ENCODE measurements at places on chromosomes 2 and 18.

- no peak for DNase-seq
These were observed 40.7 kb upstream of the BBS5 start for GRCh38 chr2:169438466-169439072.

GRCh38 chr18:27996801-27997272, 180.1 kb downstream of the CDH2 start:
- no peak for DNase-seq

DNA sequence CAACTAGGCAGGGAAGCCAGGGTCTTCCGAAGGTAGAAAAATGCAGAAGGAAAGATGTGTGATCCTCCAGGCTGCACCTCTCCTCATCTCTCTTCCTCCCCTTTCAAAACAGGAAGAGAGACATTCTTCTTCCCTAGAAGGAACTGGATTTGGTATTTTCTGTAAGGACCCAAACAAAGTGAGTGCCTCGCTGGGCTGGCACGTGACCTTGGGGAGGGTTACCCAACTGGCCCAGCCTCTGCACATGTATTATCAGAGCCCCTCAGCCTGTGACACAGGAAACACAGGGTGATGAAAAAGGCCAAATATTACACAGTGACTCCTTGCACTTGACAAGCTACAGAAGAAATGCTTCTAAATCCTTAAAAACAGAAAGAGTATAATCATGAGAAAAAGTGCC, 2.3 kb downstream of the HJURP start:
- no peak for DNase-seq

DNA sequence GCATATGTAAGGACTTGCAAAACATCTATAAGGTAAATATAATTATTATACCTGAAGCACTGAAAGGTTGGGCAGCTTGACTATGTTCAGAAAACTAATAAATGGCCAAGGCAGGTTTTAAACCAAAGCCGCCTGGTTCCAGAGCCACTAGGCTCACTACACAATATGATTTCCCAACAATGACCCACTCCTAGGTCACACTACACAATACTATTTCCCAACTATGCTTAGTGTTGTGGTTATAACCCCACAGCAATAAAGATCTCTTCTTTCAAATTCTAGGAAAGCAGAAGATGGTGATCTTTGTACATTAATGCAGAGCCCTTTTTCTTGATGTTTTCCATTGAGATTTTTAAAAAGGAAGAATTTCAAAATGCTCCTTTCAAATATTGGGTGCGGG, 180.4 kb downstream of the CYRIA start:
- DNase-seq, result no peak

GRCh38 chr2:219399716-219400478, 12.2 kb upstream of the DNPEP start:
- DNase-seq, result no peak

DNA sequence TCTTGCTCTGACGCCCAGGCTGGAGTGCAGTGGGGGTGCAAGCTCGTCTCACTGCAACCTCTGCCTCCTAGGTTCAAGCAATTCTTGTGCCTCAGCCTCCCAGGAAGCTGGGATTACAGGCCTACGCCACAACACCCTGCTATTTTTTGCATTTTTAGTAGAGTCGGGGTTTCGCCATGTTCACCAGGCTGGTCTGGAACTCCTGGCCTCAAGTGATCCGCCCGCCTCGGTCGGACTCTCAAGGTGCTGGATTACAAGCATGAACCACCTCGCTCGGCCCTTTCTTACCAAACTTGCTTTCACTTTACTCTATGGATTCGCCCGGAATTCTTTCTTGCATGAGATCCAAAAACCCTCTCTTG, 3.1 kb upstream of the FZD5 start:
- DNase-seq, result no peak

GRCh38 chr2:28904802-28905457, 10.5 kb downstream of the WDR43 start:
- DNase-seq, result no peak

GRCh38 chr2:241764275-241765241, 12.1 kb upstream of the GAL3ST2 start:
- DNase-seq, result no peak

GRCh38 chr2:24919037-24919505, 966 bp downstream of the ADCY3 start:
- peak; percentile 20 for DNase-seq

DNA sequence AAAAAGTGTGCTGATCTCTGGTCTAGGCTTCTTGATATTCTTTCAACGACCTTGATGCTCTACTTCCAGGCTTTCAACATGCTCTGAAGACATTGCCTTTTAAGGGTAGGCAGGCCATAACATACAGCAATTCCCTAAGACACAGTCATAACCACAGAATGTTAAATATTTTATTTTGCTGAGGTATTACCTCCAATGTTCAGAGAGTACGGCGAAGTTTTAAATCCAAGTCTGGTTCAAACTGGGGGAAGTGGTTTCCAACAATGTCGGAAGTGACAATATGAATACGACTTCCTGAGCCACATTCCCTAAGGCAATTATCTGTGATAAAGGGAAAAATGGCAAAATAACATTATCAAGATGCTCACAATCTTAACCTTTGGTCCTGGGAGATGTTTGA, 1077.9 kb upstream of the PIK3C3 start:
- DNase-seq, result no peak

DNA sequence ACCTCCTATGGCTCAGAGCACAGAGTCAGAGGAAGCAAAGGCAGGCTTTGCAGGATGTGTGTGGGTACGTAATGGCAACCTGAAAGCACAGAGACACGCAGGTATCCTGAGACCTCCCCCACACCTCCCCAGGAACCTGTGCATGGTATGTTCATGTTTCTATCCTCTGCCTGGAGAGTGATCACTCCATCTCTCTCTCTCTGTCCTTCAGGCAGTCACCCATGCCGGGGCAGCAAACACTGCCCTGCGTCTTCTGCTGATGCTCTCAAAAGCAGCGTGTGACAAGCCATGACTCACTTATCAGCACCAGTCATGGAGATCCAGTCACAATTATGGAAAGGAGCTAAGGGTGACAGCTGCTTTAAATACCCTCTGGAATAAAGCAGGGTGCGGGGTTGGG, 52.7 kb downstream of the PDCL3 start:
- DNase-seq, result no peak

- DNase-seq, result no peak
These were observed 156.1 kb upstream of the MGAT5 start for GRCh38 chr2:134097740-134098139.

GRCh38 chr2:109482361-109482861, 131.4 kb downstream of the SEPTIN10 start:
- DNase-seq, result no peak

- DNase-seq, result no peak
These were observed 493.7 kb upstream of the TNP1 start for GRCh38 chr2:217353591-217353990.

DNA sequence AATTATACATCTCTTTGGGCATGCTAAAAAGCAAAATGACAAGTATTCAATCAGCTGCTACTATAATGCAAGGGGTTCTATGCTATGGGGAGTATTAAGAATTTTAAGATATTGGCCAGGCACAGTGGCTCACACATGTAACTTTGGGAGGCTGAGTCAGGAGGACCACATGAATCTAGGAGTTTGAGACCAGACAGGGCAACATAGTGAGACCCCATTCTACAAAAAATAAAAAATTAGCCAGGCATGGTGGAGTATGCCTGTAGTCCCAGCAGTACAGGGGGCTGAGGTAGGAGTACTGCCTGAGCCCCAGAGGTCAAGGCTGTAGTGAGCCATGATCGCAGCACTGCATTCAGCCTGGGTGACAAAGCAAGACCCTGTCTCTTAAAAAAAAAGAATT, 5.5 kb upstream of the KIAA2012 start:
- DNase-seq, result no peak

DNA sequence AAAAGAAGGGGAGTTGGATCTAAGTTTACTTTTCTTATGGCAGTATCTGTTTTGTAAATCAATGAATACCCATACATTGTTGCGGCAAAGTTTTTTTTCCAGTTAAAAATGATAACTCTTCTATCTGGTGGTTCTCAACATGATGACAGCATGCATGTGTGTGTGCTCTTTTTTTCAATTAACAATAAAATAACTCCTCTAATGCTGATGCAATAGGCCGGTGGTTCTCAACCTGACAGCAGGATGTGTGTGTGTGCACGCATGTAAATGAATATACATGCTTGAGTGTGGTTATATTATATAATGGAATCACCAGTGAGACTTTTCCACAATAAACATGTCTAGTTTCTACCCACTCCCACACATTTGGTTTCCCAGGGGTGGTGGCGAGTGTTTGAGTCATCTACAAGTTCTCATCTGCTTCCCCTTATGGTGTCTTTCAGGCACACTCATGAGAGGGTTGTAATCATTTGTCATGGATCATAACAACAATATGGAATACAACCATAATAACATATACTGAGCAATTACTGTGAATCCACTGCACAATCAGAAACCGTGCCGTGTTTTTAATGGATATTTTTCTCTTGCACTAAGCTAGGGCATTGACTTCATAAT, 31.2 kb downstream of the PARD3B start:
- peak; percentile 2 for DNase-seq

- DNase-seq, result no peak
These were observed 653 bp upstream of the ABI2 start for GRCh38 chr2:203327582-203327900.

DNA sequence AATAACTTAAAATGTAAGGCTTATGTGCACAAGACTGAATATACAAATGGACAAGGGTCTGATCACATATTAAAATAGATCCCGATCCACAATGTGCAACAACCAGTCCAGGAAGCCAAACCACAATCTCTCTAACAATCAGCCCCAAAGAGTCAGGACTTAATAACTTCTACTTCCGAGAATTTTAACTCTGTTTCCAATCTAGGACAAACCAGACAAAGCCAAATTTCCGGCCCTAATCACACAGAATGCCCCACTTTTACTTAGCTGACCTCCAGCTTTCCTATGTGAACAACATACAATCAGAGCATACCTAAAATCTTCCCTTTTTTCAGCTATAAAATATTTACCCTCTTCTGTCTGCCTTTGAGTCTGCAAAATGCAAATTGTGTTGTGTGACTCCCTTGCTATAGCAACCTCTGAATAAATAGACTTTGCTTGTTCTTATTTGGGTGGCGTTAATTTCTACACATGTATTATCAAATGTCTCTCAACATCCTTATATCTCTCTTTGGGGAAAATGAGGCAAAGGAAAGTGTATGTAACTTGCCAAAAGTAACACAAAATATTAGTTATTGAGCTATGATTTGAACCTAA, 381.9 kb upstream of the MC4R start:
- DNase-seq, result no peak

- DNase-seq, result no peak
These were observed 160.4 kb upstream of the TMEM200C start for GRCh38 chr18:6055711-6056110.

DNA sequence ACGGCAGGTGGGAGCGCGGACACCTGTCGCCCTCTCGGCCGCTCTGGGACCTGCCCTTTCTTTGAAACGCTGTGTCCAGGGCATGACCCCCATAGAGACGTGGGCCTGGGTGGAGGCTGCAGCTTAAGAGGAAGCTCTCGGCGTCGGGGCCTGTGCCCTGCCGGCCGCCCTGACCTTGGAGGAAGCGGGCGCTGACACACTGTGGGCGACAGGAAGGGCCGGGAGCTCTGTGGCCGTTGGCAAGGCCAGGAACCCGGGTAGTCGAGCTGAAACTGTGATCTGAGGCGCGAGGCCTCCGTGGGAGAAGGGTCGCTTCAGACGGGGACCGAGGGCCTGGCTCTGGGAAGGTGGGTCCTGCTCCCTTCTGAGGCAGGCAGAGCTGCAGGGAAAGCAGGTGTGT, 28.2 kb downstream of the KCNG2 start:
- DNase-seq, result no peak

DNA sequence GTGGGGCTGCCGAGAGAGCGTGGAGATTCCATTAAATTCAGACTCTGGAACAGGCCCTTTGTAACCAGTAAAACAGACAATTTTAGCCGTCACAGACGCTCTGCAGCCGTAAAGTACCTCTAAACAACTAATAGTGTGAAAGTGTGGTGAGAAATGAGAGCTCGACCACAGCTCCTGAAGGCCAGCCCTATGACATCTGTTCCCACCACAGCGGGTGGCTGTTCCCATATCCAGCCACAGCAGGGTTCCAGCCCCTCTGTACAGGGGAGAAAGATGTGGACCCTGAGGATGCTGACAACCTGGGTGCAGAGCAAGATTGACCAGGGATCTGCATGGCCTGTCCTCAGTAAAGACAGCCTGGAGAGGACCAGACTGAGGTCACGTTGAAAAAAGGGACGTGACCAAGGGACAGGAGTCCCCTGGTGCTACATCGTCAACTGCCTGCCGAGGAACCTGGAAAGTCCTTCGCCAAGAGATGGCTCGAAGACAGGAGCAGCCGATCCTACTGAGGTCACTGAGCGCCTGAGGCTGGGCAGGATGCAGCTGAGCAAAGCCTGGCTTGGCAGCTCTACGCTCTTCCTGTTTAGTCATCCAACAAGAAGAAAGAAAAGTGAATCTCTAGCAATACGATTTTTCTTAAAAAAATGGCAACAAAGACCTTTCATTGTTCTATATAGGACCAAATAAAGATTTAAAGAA, 831.7 kb downstream of the RNF144A start:
- DNase-seq, result no peak

DNA sequence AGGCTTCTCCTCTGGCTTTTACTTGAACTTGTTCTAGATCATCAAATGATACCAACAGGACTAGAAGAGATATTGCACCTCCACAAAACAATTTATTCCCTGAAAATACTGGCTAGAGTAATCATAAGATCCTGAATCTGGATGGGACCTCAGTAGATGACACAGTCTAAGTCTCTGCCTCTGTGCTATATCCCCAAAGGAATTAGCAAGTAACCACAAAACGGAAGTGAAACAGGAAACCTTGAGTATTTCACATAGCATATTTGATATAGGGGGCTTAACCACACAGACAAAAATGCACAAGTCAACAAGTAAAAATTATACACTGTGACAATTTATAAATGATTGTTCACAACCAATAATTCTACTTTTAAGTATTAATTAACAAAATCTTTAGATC, 456.9 kb upstream of the TNP1 start:
- no peak for DNase-seq

- DNase-seq, result no peak
These were observed 199.3 kb downstream of the MEMO1 start for GRCh38 chr2:31811482-31811881.

GRCh38 chr2:182647499-182647787, 68.6 kb upstream of the DNAJC10 start:
- DNase-seq, result no peak

DNA sequence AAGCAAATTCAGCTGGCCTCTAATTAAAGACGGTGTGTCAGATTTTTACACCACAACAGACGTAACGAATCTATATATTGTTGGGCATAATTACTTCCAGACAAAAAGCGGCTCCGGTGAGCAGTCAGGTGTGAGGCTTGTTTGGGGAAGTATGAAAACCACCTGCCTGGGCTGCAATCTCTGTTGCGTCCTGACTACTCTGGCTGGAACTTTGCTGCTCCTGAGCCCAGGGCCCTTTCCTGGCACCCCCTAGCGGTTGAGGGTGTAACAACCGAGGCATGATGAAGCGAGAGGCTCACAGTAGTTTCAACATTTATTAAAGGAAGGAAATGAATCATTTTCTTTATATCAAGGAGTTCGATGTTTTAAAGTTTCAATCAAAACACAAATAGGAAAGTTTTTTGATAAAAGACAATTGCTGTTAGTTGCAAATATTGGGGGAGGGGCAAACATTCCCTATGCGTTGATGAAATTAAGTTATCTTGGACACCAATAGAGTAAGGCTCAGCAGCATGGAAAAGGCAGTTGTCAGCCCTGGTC, 10.6 kb upstream of the ITGB6 start:
- DNase-seq, result peak; percentile 75

- DNase-seq, result no peak
These were observed 6.6 kb downstream of the HOXD3 start for GRCh38 chr2:176163672-176164056.

All from stimulated activated CD4-positive, alpha-beta T cell treated with anti-CD3 and anti-CD28 coated beads, TNF-alpha, amount 100 ng/mL, for 48 hours (primary cell).